ENCODE measurements at places on chromosomes 3 and 15. TPM values are rescaled to one million over a fixed set of nuclear protein-coding genes. Genes with fewer than 3 reads are reported as not detected.

The CELF6 gene
- 22.0 TPM for total RNA-seq

The SKIL gene
- total RNA-seq, result 47.4 TPM

The CAMP gene
- 1.7 TPM for total RNA-seq

The DAPK2 gene
- 3.6 TPM for total RNA-seq

The NR2E3 gene
- 4.8 TPM for total RNA-seq

The PLA2G4B gene
- total RNA-seq, result 16.4 TPM

GRCh38 chr3:160162440-160162839, 62.8 kb upstream of the C3orf80 start:
- no peak for DNase-seq

- peak; percentile 20 for DNase-seq
These were observed 72.6 kb upstream of the ZBED2 start for GRCh38 chr3:111667621-111668239.

DNA sequence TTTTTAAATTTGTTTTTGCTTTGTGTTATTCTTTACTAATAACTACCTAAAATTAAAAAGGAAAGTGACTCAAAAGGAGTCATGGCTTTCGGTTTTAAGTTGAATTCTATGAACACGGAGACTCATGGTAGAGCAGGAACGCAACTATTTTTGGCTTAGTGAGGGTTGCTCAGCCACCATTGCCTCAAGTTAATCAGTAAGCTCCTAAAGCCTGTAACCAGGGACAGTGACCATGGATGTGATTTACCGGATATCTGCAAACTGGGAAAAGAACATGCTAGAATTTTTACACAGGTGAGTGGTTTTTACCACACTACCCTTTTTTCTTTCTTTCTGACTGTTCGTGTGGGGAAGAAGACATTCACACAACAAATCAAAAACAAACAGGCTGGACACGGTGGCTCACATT, 11.8 kb downstream of the SLC12A8 start:
- DNase-seq, result no peak
